Stimulated activated CD8-positive, alpha-beta memory T cell treated with anti-CD3 and anti-CD28 coated beads, Interleukin-15, amount 100 ng/mL, for 48 hours (primary cell): ENCODE measurements at places on chromosomes 3 and 15.

GRCh38 chr15:92693691-92694331 lies 38.2 kb upstream of the FAM174B start:
- no peak for DNase-seq

DNA sequence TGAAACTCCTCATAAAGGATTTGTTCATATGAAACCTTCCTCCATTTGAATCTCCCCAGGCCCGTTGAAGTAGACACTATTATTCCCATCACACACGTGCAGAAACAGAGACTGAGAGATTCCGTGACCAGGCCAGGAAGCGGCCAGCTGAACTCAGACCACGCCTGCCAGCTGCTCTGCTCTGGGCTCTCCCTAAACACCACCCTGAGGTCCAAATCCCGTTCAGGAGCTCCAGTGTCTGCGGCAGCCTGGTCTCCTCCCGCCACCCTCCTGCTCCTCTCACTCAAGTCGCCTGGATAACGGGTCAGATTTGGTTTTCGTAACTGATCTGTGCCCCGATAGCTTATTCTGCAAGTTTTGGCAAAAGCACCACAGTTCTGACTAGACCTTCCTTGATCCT lies 53.6 kb upstream of the SNRPA1 start:
- DNase-seq, result no peak

DNA sequence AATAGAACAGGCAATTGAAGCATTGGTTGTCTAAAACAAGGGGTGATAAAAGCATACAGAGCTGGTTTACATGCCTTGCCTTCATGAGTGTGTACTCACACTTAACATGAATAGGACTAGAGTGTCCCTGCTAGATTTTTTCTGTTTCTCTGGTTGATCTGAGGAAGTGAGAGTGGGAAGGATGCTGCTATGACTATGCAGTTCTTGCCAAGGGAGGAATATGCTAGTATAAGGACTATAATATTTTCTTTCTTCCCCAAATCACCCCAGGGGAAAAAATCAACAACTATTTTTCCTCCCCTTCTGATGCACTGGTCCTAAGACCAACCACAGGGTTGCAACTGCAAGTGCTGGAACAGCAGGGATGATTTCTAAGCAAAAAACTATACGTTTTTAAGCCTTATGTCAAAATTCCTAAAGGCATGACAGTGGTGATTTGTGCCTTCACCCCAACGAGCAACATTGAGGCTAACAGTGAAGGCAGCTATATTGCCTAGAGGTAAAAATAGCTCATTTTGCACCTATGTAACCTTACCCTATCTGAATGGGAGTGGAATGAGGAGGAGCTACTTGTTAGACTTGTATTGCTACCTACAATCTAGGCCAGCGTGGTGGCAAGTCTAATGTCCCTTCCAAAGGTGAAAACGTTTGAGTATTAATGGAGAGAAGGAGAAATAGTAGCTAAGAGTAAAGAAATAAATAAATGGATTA lies 33.5 kb upstream of the USP8 start:
- DNase-seq, result no peak

- DNase-seq, result no peak
Observed at GRCh38 chr3:89155811-89156210, 48.4 kb downstream of the EPHA3 start.

- no peak for DNase-seq
Observed at GRCh38 chr3:46997453-46998091, 18.1 kb downstream of the NBEAL2 start.

DNA sequence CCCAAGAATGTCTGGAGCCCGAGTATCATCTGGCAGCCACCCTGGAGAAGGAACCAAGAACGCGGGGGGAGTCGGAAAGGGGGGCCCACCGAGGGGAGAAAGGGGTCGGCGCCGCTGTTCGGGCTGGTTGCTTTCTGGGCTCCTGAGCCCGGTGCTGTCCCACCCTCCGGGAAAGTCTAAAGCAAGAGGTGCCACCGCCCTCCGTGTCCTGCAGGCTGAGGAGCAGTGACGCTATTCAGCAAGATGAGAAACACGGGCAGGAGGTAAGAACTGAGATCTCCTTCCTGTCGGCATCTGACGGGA lies 234.8 kb downstream of the XXYLT1 start:
- no peak for DNase-seq

GRCh38 chr3:66363148-66363547 lies 137.7 kb downstream of the LRIG1 start:
- DNase-seq, result no peak

DNA sequence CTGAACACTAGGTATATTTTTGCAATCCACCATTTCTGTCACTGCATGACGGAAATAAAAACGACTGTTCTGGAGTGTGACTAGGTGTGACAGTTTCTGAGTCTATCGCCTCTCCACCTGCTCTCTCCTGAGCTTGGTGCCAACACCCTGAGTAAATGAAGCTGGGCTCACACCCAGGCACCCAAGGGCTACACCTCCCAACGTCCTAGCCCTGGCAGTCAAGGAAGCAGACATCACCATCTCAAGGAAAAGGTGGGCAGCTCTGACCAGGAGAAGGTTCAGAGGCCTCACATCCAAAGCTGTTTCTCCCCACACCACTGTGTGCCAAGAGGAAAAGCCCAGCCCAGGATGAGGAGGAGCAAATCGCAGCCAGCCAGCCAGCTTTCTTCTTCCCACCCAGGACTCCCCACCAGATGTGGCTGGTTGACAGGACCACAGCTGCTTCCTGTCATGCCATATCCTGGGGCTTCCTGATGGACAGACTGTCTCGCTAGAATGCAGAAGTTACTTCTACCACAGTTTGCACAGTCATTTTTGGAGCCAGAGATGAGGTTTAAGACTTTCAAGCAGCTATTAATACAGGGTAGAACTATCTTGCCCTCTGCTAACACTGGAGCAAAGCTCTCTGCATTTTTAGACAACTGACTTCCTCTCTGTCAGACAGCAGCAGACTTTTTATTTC lies 3.3 kb downstream of the SCAMP2 start:
- no peak for DNase-seq
